ENCODE measurements at places on chromosomes 3 and 15.

DNA sequence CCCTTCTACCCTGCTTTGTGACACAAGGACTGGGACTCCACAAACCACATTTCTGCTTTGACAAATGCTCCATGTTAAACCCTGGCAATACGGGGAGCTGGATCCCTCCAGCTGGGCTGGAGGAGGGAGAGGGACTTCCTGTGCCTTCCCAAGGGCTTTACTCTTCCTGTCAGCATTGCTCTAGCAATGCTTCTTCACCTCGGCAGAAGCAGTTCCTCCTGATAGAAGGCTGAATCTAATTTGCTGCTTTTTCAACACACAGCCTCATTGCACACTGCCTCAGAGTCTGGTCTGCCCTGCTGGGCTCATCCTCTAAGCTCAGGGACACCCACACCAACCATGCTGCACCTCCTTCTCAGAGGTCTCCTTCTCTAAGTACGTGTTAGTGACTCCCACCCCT lies 142.8 kb upstream of the SMAD3 start:
- H3K27me3 ChIP-seq, result no peaks in the 10 kb centered on the region
- no peaks in the 10 kb centered on the region for H3K36me3 ChIP-seq
- no peaks in the 10 kb centered on the region for H3K4me1 ChIP-seq

DNA sequence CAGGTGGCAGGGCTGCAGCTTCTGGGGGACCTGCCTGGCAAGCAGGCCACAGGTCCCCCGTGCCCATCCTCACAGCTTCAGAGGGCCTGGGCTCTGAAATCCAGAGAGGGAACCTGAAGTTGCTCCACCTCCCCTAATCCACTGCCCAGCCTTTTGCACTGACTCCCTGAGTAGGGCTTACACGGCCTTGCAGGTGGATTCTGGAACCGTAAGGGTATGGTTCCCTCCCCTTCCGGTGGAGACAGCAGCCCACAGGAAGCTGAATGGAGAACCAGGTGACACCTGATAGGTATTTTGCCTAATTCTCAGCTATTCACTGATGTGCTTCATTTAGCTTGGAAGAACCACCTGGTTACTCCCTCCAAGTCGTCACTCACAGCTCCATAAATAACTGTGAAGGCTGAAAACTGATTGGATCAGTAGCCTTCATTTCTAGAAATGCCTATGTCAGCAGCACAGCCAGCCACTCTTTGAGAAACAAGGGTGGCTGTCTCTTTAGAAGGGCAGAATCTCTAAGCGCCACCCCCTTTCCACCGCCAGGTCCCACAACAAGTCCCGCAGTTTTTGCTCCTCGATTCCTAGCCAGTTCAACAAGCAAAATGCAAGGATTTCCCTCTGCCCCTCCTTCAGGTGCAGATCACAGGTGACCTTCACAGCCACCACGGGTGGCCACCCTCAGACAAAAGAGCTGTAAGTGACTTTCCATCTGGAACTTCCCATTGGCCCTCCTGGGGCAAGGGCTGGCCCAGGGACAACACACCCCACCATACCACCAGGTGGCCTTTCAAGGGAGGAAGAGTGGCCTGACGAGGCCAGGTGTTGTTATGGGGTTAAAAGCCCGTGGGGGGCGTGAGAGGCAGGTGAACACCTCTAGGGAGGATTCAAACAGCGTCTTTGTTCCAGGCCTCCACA lies 112.9 kb downstream of the SEC22A start:
- H3K27ac ChIP-seq, result peak overlapping the region; percentile 78
- no peaks in the 10 kb centered on the region for H3K27me3 ChIP-seq
- peak; percentile 93 for DNase-seq
- no peaks in the 10 kb centered on the region for H3K36me3 ChIP-seq

DNA sequence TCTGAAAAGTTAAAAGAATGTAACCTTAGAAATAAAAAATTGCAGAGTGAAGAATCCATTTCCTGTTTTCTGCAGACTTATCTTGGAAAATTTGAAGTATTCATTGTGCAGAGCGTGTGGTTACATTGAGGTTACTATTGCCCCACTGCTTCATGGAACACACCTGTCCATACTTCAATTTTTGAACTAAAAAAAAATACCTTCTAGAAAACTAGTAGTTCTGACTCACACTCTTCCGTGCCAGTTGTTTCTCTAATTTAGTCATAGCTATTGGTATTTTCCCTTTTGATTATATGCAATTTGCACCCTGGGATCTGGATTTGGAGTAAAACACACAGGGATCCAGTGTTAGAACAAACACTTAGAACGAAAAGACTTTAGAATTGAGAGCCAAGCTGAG lies 111.8 kb upstream of the LYSMD4 start:
- DNase-seq, result no peak
- H3K27me3 ChIP-seq, result no peaks in the 10 kb centered on the region
- H3K36me3 ChIP-seq, result no peaks in the 10 kb centered on the region
- no peak overlapping the region for H3K4me3 ChIP-seq

DNA sequence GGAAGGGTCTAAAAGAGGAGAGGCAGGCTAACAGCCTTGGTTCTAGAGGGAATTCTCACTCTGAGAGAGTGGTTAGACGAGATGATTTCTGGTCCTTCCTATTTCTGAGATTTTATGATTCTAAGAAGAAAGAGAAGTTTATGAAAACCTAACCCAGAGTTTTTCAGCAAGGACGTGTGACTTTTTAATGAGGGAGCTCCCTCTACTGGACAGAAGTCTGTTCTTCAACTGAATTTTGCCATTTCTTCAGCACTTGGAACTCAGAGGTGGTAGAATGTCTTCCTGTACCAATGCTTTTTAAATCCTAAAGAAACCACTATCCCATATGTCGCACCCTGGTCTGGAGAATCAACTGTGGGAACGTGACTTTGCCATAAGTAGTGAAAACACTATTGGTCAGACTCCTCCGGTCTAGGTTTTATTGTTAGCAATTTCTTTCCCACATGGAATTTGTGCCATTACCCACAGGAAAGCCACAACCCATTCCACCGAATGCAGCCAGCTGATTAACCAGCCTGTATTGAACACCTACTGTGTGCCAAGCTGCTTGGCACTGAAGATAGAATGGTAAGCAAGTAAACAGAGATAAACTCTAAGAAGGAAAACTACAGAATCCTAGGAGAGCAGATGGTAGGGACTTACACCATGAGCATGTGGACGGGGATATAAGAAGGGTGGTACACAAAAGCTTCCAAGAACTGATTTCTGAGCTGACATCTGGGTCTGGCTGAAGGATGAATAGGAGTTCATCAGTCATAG lies 199.5 kb upstream of the LMCD1 start:
- no peak for DNase-seq
- H3K4me3 ChIP-seq, result no peak overlapping the region
- no peak overlapping the region for H3K27ac ChIP-seq
- no peaks in the 10 kb centered on the region for H3K27me3 ChIP-seq
- H3K36me3 ChIP-seq, result no peaks in the 10 kb centered on the region
- no peaks in the 10 kb centered on the region for H3K4me1 ChIP-seq

DNA sequence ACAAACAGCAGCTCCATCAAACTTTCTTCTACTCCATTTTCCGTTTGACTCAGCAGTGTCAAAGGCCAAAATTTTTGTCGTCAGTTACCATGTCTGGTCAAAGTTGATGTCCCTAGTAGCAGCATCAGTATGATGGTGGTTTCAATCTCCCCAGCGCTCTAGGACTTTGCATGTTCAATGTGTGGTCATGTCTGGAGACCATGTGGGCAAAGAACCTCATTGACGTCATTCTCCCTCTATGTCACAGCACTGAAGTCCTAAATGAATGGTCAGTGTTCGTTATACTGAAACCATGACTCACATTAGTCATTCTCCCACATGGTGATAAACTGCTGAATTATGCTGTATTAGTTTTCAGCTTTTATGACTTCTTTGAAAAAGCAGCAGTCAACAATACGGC lies 23.2 kb downstream of the SHC4 start:
- no peak overlapping the region for H3K27ac ChIP-seq
- H3K36me3 ChIP-seq, result no peaks in the 10 kb centered on the region
- no peak for DNase-seq
- H3K27me3 ChIP-seq, result no peaks in the 10 kb centered on the region
- H3K4me1 ChIP-seq, result no peaks in the 10 kb centered on the region
- H3K4me3 ChIP-seq, result no peak overlapping the region

DNA sequence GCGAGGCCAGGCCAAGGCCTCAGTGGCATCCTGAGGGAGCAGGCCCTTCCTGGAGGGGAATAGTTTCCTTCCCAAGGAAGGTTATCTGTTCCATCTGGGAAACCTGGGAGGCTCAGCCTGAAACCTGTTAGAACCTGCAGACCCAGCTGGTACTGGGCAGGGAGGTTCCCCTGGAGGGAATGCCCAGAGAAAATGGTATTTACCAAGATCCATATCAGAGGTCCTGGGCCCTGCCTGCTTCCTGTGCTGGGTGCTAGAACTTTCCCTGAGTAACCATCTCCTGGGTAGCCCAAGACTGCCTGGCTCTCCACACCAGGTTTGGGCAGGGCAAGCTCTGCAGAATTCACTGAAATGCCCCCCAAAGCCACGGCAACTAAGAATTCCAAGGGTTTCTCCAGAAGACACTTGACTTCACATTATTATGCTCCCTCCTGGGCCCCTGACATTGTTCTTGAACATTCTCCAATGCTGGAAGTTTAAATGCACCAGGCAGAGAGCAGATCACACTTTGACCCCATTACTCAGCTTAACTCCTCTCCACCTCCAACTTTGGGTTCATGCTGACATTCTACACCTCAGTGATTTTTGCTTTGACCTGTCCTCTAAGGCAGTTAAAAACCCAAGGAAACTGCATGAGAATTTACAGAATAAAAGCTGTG lies 2.0 kb downstream of the CA12 start:
- H3K4me1 ChIP-seq, result peaks cover 20% of the 10 kb centered on the region
- H3K36me3 ChIP-seq, result no peaks in the 10 kb centered on the region
- DNase-seq, result no peak
- no peaks in the 10 kb centered on the region for H3K27me3 ChIP-seq

Data from H1 (cell line).